ENCODE measurements at places on chromosomes 2 and 18.

- DNase-seq, result no peak
Measured at GRCh38 chr2:140650825-140651224, 1480.0 kb downstream of the LRP1B start.

- no peak for DNase-seq
Measured at GRCh38 chr2:137020452-137021196, 255.3 kb downstream of the THSD7B start.

- no peak for DNase-seq
Measured at GRCh38 chr2:102297891-102298290, 13.5 kb upstream of the IL1RL1 start.

- DNase-seq, result no peak
Measured at GRCh38 chr18:42976869-42977590, 138.5 kb downstream of the RIT2 start.

GRCh38 chr18:77124452-77124922 is 8.1 kb downstream of the MBP start:
- no peak for DNase-seq

DNA sequence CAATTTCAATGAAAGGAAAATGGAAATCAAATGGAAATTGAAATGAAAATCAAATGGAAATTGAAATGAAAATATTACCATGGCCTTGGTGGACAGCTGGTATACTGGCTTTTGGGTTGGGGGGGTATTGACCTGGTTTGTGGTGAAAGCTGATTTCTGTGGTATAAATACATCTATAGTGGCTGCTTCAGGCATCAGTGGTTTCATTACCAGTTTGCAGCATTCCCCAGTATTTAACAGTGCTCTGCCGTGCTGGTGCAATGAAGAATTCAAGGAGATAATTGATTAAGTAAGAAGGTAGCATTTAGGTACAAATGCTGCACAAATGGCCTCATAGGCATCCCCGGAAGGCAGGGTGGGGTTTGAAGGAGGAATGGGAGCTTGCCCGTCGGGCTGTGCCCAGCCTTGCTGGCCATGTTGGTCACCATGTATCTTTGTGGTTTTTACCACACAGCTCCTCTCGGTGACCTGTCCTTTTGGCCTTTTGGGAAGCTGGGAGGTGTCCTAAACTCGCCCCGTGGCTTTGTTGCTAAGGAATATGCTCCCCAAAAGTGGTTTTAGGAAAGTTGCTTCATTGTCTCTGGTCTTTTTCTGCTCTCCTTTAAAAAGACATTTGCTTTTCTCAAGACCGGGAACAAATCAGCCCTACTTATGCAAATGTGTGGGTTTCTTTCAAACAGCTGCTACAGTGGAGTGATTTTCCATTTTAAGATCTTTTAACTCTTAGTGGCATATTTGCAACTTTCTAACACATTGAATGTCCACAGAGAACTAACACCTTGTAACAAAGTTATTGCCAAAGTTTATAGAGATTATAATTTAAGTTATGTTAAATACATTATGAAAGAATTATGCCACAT is 28.6 kb downstream of the SNTG2 start:
- DNase-seq, result no peak

- peak; percentile 95 for DNase-seq
Measured at GRCh38 chr2:74834792-74835755, 1.1 kb downstream of the HK2 start.

All from WTC11 (cell line).